ENCODE measurements at places on chromosomes 1 and 21.

DNA sequence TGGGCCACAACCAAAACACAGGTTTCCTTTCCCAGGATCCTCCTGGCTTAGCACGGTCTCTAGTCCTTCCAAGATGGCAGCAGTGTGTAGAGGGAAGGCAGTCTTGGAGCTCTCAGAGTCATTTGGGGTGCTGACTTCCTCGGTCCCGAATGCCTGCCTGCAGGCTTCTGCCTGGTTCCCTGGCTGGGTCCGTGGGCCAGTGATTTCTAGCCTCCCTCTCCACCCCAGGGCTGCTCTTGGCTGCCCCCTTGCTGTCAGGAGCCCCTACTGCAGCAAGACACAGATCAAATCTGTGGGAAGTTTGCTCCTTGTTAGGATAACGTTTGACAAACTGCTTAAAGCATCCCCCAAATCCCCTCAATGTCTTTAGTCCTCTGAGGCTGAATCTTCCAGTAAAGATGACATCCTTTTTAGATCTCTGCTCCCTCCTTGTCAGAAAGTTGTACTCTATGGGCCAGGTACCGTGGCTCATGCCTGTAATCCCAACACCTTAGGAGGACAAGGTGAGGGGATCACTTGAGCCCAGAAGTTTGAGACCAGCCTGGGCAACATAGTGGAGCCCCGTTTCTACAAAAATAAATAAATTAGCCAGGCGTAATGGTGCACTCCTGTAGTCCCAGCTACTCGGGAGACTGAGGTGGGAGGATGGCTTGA lies 272.5 kb downstream of the RRAGC start:
- DNase-seq, result peak; percentile 37

- no peak for DNase-seq
These were observed at the start of gene AQP10 for GRCh38 chr1:154320882-154321608. TSS of gene AQP10 (plus strand) at chr1:154321093. CDS start at chr1:154321156, 63 bp downstream.

- DNase-seq, result no peak
These were observed 6.3 kb downstream of the TAF5L start for GRCh38 chr1:229619614-229620013.

DNA sequence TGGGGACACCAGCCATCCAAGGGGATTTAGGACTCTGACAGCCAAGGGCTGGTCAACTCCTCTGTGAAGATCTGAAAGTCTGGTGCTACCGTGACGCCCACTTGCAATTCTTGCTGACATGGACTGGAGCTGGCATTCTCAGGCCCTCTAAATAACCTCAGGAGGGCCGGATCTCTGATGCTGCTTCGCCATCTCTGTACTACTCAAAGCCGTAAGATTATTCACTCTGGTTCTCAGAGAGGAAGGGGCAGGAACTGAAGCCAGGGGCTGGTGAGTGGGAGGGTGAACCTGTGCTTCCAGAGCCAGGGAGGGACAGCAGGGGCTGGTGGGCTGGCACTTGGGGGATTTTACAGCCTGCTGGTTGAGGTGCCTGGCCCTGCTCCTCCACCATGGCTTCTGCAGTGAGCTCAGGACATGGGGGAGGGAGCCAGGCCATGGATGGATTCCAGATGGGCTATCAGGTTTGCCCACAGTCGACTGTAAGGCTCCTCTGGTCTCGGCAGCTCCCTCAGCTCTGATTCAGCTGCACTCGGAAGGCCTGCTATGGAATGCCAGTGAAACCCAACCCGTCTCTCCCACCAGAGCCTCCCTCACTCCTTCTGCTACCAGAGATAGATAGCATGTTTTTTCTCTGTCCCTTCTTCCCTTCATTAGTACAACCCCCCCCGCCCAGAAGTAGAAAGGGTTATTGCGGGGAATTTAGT lies 84.5 kb downstream of the PLXNA2 start:
- peak; percentile 64 for DNase-seq

- DNase-seq, result no peak
These were observed 4.8 kb upstream of the GNPAT start for GRCh38 chr1:231236208-231236591.

GRCh38 chr1:39509360-39510009 lies 18.0 kb downstream of the BMP8A start:
- DNase-seq, result no peak

DNA sequence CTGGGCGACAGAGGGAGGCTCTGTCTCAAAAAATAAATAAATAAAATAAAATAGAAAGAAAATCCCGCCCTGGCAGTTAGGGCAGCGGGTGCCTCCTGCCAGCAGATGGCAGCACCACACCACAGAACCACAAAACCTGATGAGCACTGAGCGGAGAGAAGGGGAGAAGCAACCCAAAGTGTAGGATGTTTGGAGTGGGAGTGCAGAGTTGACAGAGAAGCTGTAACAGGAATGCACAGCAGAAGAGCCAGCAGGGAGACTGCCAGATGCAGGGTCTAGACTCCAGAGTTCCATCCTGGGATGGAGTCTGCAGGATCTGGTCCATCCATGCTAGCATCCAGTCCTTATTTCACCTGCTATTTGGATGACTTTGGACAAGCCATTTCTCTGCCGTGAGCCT lies 29.7 kb upstream of the KIRREL1 start:
- DNase-seq, result peak; percentile 67

DNA sequence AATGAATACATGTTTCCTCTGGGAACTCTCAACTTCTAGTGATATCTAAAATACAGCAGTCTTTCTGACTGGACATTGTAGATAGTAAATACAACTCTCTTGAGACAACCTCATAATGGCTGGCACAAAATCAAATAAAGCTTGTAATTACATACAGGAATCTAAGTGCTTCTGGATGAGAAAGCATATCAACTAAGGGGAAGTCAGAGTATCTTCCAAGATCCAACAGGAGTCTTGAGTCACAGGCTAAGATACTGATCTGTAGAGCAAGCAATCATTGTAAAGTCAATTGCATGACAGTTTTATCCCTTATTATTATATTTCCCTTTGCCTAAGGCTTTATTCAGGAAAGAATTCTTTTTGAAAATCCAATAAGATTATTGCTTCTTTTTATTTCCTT lies 249.9 kb downstream of the LRRIQ3 start:
- DNase-seq, result no peak

DNA sequence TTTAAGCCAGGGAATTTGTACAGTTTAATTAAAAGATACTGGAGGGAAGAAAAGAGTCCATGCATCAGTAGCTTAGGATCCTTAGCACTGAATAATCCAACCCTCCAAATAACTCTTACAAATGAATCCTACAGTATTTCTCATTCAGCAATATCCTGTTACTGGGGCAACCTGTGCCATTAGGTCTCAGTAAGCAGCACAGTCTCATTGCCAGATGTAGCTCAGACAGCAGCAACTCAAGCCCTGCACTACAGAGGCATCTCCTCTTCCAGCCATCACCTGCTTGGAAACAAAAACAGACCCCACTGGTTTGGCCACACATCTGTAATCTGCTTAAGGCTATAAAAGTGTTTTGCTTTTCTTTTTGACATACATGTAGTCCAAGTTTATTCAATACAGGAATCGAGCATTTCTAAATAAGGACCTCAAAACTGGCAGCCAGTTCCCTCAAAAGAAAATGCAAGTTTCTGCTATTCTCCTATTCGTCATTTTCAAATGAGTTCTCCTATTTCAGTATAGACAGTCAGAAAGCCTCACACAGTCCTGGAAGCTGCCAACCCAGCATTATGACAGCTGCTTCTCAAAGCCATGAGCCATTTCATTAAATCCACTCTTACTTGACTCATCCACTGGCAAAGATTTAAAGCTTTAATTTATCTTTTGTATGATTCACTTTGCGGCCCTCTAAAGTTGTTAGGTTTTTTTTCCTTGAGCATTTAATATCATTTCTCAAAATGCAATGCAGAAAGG lies 129.0 kb downstream of the APP start:
- no peak for DNase-seq

DNA sequence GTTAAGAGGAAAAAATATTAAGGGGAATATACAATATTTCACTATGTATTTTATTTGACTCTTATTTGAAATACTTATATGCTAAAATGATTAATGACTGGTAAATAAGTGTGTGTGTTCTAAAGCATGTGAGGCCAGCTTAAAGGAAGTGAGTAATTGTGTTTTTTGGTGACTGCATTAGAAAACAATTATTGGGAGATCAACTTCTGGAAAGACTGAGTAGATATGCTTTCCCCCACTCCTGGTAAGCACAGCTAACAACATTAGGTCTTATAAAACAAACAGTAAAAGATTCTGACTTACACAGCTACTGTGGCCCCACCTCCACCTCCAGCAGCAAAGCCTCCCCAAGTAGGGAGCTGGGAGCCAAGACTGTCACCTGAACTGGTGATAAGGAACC lies 403.0 kb downstream of the SRGAP2C start:
- DNase-seq, result no peak

DNA sequence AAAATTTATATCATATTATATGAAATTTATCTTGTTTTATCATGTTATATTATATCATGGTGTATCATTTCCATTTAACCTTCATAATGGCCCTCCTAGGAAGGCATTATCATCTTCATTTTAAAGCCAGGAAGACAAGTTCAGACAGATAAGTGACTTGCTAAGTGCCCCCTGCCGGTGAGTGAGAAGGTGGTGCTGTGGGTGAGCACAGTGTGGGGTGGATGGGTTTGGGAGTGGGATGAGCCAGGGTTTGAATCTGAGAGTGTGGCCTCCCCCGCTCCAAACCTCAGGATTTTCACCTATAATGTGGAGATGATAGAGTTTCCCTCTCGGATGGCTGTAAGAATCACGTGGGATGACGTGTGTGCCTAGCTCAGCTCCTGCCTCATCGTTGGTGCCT lies 108.7 kb upstream of the IGSF21 start:
- DNase-seq, result no peak

DNA sequence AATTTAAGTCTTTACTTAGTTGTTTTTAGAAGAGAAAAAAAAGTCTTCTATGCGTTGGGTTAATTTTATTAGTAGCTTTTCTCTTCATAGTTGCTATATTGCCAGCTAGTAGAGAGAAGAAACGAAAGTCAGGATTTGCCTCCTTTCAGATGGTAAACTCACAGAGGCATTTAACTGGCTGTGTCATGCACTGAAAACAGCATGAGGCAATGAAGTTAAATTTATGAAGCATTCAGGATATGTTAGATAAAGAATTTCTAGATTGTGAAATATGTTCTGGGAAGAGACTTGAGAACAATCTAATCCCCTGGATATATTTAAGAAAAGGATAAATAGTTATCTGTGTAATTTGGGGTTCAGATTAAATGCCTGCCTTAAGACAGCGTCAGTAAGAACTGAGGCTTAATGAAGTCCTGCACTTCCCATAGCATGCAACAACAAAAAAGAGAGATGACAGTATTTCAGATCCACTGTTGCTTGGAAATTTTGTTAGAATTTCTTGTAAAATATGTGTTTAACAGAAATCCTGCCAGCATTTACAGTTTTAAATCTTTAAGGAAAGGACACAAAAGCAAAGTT lies 1.7 kb downstream of the ANGPTL1 start:
- DNase-seq, result no peak

DNA sequence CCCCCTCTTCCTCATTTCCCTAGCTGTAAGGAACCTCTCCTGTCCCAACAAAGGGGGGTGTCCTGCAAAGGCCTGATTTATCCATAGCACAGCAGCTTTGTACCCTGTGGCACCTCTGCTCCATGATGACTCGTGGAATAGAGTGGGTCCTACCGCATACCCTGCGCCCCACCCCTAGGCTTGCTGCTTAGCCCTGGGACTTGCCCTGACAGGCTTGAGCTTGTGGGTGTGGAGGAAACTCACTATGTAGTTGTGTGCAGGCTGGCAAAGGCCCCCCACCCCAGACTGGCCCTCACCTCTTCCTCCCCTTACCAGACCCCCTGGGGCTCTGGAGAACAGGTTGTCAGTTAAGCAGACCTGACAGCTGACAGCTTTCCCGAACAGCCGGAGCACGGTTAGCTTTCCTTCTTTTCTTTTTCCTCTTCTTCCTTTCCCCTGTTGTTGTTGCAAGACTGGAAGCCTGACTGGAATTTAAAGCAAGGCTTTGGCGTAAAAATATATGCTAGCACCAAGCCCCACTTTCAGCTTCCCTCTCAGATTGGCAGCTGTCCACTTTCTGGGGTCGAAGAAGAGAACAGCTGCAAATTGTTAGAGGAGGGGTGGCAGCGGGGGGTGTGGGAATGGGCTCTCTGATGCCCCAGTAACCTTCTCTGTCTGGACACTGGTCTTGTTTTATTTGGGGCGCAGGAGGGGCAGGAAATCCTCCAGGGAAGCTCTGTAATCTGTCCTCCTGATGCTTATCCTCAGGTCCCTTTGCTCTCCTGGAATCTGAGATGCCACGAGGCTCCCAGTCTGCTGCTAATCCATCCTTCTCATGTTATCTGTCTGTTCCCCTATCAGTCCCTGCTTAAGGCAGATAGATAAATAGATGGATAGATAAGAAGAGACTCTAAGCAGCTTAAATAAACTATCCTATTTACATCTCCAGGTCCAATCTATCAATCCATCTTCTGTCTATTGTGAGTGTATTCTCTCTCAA lies 134.6 kb downstream of the BRINP2 start:
- no peak for DNase-seq

GRCh38 chr1:46757956-46758528 lies 39.1 kb upstream of the EFCAB14 start:
- no peak for DNase-seq

DNA sequence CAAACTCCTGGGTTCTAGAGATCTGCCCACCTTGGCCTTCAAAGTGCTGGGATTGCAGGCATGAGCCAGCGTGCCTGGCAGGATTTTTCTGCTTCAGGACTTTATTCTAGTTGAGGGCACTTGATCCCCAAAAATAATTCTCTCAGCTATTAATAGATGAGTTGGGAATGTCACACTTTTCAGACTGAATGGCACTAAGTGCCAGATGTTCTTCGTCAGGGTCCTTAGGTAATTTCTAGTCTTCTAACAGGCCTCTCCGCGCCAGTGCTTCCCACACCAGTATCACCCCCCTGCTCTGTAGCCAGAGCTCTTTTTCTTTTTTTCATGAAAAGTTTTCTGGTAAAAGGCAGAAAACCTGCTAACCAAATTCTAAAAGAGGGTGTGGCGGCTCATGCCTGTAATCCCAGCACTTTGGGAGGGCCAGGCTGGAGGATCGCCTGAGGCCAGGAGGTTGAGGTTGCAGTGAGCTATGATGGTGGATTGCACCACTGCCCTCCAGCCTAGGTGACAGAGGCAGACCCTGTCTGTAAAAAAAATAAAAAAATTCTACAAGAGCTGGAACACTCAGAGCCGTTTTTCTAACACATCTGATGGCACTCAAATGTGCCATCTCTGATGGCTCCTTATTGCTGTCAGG lies 6.1 kb upstream of the SARS1 start:
- DNase-seq, result no peak

DNA sequence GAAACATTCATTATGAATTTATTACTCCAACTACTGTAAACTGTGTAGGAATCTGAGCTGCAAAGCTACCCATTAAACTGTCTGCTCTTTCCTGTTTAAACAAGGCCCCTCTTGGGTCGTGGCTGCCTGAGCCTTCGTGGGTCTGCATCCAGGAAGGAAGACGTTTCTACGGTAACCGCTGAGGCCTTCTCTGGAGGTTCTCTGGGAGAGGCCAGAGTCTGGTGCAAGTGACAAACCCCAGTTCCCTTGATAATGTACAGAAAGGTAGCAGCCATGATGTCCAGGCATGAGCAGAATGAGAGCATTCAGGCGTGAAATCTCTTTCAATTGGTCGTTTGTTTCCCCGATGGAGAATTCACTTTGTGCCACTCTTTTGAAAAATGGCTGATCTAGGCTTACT lies 350.2 kb downstream of the PLPP3 start:
- DNase-seq, result no peak
